NCI-H1417 treated with DMSO at 0.1 percent for 48 hours (cell line): ENCODE measurements at places on chromosomes 4 and X.
A peak's percentile ranks its signal among the peaks of the same experiment; 100 is the strongest.

DNA sequence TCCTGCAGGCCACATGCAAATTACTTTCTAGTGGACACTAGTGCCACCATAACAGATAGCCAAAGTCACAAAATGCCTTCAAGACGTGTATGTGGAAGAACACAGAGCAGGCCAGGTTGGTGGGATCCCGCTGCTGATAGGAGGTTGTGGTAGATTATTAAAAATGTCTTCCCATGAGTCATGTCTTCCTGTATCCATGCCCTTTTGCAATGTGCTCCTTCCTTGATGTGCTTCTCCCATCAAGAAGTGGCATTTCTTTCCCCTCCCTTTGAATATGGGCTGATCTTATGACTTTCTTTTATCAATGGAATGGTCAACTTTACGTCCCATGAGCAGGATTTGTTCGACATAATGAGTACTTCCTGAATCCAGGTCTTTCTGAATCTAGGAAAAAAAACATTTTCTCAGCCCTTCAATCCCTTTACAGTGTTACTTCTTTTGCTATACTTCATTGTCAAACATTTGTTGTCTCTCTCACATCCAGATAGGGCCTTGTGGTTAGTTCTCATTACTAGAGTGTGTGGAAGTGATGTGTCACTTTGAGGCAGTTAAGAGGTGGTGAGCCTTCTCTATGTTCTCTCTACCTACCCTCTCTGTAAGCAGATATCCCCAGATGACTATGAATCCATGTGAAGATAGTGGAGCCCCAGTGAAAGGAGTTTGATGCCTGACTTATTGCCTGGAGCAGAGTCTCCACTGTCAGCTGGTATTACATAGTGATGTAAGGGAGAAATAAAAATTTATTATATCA lies 519.2 kb upstream of the DIPK2B start:
- DNase-seq, result no peak

DNA sequence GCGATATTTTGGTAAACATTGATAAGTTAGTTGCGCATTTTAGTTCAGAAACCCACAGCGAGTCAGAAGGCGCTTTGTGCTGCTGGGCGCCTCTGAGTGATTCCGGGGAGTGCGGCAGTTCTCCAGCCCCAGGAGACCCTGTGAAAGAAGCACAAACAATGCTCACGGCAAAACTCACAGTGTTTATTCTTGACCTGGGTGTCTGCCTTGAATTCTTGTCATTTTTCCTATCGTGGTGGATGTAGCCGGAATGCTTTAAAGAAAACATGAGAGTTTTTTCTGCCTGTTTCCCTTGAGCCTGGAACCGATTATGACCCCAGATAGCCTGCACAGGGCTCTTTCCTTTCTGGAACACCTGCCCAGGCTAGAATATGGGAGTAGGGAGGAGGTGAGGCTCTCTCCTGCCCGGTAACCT lies 6.7 kb downstream of the TBL1X start:
- no peak for DNase-seq

- DNase-seq, result no peak
Observed at GRCh38 chrX:109931677-109932076, 71.2 kb upstream of the TMEM164 start.

GRCh38 chr4:76752861-76753501 lies 145.0 kb downstream of the SOWAHB start:
- DNase-seq, result no peak

DNA sequence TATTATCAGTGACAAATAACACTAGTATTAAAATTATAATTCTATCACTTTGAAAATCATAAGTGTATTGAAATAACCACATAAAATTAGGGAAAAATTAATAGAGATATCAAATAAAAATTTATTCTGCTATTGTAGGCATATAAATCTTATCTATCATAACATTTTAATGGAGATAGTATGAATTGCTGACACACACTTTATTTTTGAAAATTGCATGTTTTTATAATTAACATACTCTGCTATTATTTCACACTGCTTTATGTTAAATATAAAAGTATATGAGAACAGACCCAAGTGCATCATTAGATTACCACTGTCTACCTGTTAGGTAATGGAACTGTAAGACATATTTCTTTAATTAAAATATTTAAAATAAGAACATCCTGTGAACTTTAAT lies 2150.2 kb downstream of the ARAP2 start:
- DNase-seq, result no peak

DNA sequence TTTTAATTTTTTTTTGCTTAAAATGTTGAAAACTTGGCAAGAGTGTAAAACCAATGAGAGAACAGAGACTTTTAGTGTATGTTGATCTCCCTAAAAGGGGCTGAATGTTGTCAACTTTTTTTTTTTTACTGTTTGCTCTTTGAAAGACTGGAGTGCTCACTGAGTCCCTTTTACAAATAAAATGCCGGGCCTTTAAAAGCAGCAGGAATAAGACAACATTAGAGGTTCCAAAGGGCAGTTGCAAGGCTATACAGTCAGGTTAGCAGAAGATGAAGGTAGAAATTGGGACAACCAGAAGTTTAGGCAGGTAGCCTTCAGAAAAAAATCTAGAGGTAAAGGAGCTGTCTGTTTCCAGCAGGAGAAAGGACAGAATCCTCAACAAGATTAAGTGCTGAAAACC lies 132.5 kb upstream of the HTR2C start:
- no peak for DNase-seq

DNA sequence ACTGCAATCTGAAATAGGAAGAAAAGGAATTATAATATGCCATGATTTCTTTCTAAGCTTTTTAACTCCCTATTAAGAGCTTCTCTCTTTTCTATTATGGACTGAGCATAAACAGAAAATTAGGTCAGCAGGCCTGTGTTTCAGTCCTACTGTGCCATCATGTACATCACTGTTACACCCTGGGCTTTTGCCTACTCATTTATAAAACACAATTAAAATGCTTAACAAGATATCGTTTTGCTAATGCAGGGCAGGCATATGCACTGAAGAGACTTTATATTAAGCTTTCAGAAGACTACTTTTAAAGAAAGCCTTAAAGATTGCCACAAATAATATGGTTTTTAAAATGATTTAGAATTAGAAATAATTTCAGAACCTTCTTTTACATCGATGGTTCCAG lies 828 bp upstream of the BBS12 start:
- no peak for DNase-seq

DNA sequence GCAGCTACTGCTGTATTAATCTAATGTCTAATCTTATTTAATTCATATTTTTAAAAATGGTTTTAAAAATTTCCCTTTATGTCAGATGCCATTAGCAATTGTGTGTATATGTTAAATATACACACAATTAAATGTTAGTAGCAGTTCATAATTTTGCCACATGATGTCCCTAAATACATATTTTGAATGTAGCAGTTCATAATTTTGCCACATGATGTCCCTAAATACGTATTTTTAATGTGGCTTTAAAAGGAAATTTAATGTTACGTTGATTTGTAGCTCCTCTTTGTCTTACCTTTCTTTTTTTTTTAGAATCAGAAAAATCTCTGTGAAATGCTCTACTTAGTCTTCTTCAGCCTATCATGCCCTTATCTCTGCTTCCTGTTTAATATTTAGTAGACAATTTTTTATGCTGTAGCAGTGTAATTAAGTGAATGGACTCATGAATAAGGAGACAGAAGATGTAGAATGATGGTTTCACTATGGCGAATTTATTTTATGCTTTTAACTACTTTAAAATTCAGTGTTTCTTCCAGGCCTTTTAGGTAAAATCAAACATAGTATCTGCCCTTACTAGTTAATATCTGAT lies 26.1 kb downstream of the RBM46 start:
- DNase-seq, result peak; percentile 28

DNA sequence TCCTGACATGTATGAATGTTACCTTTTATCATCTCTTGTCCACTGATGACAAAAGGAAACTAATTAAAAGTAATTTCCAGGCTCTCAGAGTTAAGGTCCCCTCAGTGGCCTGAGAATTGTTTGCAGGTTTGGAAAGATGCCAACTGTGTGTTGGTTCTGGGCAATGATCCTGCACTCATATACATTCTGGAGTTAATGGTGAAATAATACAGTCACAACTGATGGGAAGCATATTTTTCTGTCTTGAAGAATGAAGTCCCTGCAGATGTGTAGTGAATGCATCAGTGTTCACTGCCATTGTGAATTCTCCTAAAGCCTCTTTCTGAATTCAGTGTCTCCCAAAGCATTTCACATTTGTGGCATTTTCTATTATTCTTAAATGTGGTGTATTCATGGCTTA lies 238.1 kb upstream of the PPP1R2C start:
- DNase-seq, result no peak

- DNase-seq, result no peak
Observed at GRCh38 chr4:145387079-145387478, 94.6 kb upstream of the SMAD1 start.

DNA sequence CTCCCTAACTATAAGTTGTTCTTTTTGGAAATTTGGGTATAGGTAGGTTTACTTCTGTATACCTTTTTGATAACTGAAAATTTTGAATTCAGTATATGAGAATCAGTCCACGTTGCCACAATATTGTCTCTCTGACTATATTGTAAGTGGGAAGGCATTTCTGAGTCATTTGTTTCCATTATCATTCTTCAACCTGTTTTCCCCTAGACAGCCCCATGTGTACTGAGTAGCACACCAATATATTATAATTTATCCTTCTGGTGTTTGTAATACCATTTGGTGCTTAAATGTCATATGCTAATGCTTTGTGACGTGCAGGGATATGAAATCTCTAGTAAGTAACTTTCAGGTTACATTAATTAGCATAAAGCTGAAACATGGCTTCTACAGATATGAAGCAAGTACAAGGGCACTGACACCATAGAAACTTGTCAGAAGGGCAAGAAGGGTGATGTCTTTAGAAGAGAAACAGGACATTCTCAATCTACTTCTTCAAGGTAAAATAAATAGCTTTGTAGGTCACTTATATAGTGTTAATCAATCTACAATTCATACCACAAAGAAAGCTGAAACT lies 27.7 kb downstream of the PAK3 start:
- DNase-seq, result no peak

DNA sequence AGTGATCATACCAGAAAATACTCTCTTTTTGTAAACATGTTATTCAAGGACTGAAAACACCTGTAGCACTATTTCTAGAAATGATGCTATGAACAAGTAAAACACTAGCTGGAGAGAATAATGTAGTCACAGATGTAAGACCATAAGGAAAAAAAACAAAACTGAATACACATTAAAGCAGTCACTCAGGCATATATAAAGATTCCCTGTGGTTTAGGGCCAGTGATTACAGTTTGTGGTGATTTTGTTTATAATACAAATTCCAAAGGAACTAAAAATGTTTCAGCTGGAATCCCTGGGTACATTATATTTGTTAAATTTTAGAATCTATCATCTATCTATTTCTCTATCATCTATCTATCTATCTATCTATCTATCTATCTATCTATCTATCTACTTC lies 777.8 kb upstream of the FRG1 start:
- DNase-seq, result no peak
